ENCODE measurements at places on chromosomes 7 and 10.

- peak; percentile 63 for DNase-seq
These were observed 171.2 kb downstream of the REEP3 start for GRCh38 chr10:63692220-63692896.

DNA sequence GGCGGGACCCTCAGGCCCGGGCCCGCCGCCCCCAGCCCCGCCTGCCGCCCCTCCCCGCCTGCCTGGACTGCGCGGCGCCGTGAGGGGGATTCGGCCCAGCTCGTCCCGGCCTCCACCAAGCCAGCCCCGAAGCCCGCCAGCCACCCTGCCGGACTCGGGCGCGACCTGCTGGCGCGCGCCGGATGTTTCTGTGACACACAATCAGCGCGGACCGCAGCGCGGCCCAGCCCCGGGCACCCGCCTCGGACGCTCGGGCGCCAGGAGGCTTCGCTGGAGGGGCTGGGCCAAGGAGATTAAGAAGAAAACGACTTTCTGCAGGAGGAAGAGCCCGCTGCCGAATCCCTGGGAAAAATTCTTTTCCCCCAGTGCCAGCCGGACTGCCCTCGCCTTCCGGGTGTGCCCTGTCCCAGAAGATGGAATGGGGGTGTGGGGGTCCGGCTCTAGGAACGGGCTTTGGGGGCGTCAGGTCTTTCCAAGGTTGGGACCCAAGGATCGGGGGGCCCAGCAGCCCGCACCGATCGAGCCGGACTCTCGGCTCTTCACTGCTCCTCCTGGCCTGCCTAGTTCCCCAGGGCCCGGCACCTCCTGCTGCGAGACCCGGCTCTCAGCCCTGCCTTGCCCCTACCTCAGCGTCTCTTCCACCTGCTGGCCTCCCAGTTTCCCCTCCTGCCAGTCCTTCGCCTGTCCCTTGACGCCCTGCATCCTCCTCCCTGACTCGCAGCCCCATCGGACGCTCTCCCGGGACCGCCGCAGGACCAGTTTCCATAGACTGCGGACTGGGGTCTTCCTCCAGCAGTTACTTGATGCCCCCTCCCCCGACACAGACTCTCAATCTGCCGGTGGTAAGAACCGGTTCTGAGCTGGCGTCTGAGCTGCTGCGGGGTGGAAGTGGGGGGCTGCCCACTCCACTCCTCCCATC, 82.7 kb downstream of the PAX2 start:
- DNase-seq: peak; percentile 40

GRCh38 chr10:77082601-77083252, 554.9 kb downstream of the KCNMA1 start:
- DNase-seq: peak; percentile 21

DNA sequence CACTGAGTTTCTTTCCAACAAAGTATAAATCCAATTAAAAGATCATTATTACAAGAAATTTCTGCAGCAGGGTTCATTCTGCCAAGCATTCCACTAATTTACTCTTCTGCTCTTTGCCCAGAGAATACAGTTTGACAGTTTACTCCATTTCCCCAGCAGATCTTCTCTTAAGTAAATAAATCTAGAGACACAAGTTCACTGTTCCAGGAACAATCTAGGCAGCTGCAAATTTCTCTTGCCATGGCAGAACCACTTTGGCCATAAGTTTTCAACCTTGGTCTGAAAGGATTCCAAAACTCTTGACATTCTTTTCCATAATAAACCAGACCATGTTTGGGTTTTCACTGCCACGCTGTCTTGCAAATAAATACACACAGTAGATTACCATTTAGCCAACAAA, 11.5 kb downstream of the RGS10 start:
- no peak for DNase-seq

GRCh38 chr10:35043796-35044344, 46.3 kb downstream of the CUL2 start:
- no peak for DNase-seq

- DNase-seq: no peak
These were observed 48.9 kb downstream of the FAM53B start for GRCh38 chr10:124695259-124695658.

- DNase-seq: no peak
These were observed 722 bp downstream of the AGR2 start for GRCh38 chr7:16803881-16804673.

DNA sequence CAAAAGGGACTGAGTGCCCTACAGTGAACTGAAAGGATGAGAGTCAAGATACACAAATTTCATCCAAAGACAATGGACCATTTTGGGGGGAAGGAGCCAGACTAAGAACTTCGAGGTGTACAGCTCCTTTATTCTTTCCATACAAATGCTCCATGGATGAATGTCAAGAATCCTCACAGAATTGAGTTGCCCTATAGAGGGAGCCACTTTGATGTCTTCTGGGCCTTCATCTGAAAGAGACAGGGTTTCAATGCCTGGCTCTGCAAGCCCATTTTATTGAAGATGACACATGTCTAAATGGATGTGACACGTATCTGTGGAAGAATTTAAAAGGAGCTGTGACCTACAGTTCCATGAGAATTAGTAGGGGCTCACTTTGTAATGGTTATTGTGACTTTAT, 32.0 kb upstream of the NRG3 start:
- no peak for DNase-seq

DNA sequence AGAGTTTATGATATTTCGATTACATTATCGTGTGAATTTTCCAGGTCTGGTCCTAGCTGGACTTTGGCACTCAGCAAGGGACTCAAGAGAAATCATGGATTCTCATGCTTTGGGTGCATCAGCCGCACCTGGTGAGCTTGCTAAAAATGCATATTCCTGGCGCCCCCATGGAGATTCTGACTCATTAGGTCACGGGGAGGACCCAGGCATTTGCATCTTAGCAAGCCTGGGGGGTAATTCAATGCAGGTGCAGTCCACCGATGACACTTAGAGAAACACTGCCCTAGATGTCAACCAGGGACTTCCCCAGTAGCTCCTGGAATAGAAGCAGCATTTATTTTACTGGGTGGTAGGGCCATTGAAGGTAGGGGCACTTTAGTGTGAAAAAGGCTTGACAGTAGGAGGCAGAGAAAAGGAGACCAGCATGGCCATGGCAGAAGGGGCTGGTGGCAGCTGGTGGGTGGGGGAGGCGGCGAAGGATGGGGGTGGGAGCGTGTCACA, 29.9 kb upstream of the PDCD4 start:
- no peak for DNase-seq

DNA sequence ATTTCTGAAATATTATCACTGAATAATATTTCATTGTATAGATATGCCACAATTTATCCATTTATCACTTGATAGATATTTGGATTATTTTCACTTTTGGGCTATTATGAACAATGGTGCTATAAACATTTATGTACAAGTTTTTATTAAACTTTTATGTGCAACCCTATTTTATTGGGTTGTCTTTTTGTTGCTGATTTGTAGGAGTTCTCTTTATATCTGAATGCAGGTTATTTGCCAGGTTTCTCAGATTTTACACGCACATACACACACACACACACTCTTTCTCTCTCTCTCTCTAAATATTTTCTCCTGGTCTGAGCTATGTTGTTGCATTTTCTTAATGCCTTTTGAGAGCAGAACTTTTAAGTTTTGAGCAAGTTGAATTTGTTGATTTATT, 36.2 kb downstream of the ADK start:
- DNase-seq: no peak

- no peak for DNase-seq
These were observed 299.4 kb downstream of the LRMDA start for GRCh38 chr10:75730847-75731246.

DNA sequence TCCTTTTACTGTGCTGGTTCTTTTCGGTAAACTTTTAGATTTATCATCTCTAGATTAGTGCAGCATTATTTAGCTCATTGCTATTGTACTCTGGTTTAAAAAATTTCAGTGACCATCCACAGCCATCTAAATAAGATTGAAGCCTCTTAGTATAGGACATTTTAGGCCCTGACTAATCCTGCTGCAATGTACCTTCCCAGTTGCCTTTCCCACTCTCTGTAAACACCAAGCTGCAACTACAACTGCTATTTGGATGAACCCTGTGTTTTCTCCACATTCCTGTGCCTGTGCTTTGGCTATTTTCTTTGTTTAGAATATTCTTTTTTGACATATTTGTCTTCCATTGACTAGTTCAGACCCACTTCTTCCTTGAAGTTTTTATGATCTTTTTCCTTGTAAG, 314.6 kb downstream of the AUTS2 start:
- no peak for DNase-seq

GRCh38 chr10:124644771-124645415, 99.3 kb downstream of the FAM53B start:
- DNase-seq: no peak

DNA sequence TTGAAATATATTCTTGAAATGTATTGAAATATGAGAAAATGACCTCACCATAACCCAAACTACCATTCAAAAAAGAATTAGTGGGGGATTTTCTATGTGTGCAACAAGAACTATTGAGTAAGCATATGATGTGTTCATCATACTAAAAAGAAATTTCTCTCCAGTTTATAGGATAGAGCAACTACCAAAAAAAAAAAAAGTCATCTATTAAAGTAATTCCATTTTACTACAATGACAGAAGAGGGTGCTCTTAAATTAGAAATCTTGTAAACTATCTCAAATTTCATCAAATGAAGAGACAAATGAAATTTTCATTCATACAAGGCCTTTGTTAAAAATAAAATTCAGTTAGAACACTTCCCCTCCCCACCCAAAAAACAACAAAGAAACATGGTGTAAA, 195.4 kb upstream of the PLXDC2 start:
- peak; percentile 18 for DNase-seq

GRCh38 chr10:78952686-78953085, 116.1 kb upstream of the ZMIZ1 start:
- DNase-seq: no peak

DNA sequence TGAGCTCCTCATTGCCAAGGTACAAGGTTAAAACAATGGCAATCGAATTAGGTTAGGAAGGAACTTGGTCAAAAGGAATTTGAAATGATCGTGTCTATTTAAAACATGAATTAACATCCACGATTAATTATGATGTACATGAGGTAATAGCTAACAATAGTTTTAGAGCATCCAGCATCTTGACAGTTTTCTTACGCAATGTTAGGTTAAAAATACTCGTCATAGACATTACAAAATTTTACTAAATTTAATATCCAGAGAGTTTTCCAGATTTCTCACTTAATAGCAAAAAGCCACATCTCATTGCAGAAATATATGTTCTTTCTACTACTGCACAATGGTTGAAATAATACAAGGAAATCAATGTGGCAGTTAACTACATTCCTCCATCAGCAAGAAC, 22.6 kb downstream of the CUBN start:
- DNase-seq: no peak

GRCh38 chr7:43469051-43469450, 113.9 kb upstream of the STK17A start:
- no peak for DNase-seq

DNA sequence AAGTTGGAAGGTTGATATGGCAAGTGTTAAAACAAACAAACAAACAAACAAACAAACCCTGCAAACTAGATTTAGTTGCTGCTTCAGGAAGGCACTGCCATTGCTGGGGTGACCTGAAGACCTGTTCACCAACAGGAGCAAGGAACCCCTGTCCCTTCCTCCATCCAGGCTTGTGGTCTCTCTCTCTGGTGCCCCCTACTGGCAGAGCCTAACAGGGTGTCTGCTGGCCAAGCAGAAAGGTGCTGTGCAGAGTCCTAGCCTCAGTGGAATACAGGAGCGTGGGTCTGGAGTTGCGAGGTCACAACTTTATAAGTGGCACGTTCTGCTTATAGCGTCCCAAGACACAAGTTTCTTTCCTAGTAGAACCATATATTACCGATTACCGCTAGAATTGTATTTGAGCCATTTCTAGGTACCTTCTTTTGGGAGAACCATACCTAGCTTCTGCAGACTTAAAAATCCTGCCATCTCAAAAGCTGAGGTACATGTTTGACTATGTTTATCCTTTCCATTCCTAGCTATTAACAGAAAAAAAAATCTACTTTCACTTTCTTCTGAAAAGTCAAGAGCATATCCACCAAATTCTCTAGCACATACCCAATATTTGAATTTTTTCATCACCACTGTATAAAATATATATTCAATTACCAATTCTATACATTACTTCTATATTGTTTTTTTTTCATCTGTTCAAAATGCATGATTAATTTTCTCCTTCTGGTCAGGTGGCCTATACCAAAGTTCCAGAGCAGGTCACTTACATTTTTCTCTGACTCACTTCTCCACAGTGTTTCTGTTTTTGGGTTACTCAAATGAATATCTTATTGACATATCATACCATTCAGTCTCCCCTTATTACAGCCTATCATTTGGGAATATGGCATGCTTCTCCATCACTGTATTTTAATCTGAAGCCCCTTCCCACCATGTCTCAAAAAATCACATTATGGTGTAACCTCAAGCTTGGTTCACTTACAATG, 29.1 kb upstream of the CALD1 start:
- peak; percentile 73 for DNase-seq

DNA sequence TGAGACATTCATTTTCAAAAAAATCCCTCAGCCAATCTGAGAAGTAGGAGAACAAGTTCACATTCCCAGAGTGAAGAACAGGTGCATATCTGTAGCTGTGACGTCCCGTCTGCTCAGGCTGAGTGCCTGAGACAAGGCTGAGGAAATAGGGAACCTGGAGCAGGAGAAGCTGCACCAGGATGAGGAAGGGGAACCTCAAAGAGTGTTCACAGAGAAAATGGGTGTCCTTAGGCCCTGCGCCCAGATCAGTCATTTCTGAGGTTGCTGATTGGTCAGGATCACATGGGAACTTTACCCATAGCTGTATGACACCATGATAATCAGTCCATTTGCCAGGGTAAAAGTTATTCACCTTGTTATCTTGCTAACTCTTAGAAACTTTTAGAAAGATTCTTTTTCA, 34.2 kb upstream of the TARP start:
- peak; percentile 36 for DNase-seq

- no peak for DNase-seq
These were observed 496.2 kb downstream of the DNAJB6 start for GRCh38 chr7:157832866-157833607.

DNA sequence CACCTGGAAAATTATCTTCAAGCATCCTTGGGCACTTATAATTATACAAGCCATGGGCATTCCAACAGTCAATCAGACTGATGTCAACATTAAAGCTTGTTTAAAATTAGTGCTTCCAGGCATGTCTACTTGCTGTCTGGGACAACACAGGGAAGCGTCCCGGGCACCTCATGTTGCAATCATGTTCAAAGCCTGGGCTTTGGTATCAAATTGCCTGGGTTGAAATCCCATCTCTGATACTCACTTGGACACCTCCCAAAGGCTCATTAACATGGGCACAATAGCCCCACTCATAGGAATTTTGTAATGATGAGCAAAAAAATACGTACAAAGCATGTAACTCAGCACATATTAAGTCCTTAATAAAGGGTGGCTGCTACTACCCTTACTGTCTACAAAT, 14.4 kb downstream of the AIFM2 start:
- no peak for DNase-seq

- no peak for DNase-seq
These were observed 18.7 kb upstream of the CYREN start for GRCh38 chr7:135189221-135189662.

GRCh38 chr7:66952343-66953043, 31.5 kb downstream of the TMEM248 start:
- no peak for DNase-seq

GRCh38 chr7:36623247-36623646, 101.0 kb downstream of the AOAH start:
- peak; percentile 61 for DNase-seq

Measured in suppressor macrophage treated with lipopolysaccharide for 4 hours (primary cell).